ENCODE measurements at places on chromosomes 3 and 15. TPM values are rescaled to one million over a fixed set of nuclear protein-coding genes. Genes with fewer than 3 reads are reported as not detected.

The TARS3 gene
- total RNA-seq: 8.0 TPM

The RBSN gene
- 20.9 TPM for total RNA-seq

The CDHR4 gene
- total RNA-seq: not detected

The C3orf85 gene
- total RNA-seq: not detected

The PCBP4 gene
- total RNA-seq: 33.4 TPM

The CAMK2N2 gene
- total RNA-seq: 0.42 TPM

The ANKUB1 gene
- 0.82 TPM for total RNA-seq

The SMAD6 gene
- total RNA-seq: not detected

The RASGRF1 gene
- total RNA-seq: 0.24 TPM

The COPG1 gene
- total RNA-seq: 169 TPM

The TSC22D2 gene
- total RNA-seq: 19.7 TPM

The GRK7 gene
- not detected for total RNA-seq

- DNase-seq: no peak
Observed at GRCh38 chr3:53858096-53858741, 11.9 kb downstream of the IL17RB start.

DNA sequence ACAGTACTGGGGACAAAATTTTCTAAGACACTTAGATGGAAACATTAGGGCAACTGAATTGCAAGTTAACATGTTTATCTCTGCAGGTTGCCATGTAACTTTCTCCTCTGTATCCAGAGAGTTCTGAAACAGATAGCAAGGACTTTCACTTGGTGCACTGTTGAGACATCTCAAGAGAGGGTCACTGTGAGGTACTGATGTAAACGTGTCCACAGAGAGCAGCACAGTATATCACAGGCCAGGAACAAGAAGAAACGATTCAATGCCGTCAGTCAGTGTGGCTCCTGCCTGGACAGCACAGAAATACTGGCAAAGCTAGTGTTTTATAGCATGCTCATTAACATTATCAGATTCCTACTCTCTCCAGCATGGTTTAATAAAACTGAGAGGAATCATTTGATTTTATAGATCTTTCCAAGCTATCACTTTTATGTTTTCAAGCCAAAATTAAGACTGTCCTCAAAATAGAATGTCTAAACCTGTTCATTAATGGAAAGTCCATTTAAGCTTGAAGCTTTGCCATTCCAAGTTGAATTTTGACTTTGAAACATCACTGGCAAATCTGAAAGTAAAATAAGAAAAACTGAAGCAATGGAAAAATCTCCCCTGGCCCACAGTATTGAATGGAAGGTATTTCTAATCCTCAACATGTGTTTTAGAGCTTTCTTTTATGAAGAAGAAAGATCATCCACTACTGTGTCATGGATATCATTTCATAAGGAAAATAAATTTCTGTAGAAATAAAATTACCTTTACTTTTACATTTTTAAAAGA, 102.7 kb downstream of the IMPG2 start:
- DNase-seq: no peak

DNA sequence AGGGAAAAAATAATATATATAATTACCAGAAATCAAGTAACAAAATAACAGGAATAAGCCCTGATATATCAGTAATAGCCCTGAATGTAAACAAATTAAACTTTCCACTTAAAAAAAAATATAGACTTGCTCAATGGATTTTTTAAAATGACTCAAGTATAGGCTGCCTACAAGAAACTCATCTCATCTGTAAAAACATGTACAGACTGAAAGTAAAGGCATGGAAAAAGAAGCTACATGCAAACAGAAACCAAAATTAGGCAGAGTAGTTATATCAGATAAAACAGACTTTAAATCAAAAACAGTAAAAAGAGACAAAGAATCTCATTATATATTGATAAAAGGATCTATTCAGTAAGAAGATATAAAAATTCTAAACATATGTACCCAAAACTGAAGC, 82.4 kb upstream of the STT3B start:
- DNase-seq: no peak

DNA sequence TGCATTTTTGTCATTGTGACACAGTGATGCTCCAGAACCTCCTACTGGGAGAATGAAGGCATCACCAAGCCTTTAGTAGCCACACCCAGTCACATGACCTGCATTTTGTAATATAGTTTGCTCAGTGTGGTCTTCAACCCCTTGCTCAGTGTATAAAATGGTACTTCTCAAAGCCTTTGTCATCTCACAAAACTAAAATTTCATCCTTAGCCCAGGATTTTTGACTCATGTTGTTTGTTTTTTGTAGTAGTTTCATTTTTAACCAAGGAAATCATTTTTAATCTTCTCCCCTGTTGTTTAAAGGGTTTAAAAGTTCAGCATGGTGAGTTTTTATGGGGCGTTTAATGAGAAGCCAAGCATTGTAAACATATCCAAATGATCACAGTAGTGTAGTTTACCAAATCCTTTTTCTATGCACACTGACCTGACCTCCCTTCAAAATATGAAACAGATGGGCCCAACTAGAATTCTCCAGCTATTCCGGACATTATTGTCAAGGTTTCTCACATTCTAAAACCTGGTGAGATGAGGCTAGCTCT, 123.5 kb upstream of the IL12A start:
- DNase-seq: no peak

DNA sequence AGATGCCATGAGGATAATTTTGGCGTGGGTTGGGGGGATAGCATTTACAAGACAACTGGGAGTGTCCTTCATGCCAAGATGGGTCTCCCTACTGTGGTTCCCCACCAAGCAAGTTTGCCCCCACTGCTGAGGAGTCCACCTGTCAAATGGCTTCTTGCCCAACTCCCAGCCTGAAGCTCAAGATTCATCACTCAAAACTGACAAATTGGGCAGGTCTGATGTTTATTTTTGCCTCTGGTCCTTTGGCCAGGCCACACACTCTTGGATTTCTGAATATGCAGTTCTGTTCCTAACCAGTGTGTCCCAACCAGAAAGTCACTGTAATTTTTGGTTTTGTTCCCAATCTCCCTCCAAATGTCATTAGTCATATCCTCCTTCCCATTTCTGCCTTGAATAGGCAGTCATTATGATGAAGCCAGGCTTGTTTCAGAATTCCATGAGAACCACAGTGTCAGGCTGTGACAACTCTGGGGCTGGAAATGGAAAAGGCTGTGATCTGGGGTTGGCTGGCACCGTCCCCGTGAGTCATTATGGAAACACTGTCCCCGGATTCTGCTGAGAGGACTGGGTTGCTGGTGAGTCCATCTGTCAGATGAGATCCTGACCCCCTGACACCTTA, 29.3 kb upstream of the MEF2A start:
- DNase-seq: peak; percentile 41

- peak; percentile 3 for DNase-seq
Observed at GRCh38 chr3:83048556-83048955, 1287.1 kb upstream of the GBE1 start.

DNA sequence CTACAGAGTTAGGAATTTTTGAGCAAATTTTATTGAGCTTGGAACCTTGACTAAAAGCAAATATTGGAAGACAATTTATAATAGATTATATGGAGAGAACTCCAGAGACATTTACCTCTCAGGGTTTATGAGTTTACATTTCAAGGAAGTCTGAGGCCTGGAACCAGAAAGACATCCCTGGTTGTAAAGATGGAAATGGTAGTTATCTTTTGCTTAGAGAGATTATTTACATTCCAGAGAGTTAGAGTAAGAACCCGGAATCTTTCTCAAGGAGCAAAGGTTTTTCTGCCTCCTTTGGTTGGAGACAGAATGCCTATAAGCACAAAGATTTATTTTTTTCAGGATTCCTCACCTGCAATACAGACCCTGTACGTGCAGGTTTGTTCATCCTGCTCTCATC, 458.1 kb downstream of the TBL1XR1 start:
- DNase-seq: no peak

- DNase-seq: no peak
Observed at GRCh38 chr3:150059729-150060128, 89.0 kb upstream of the PFN2 start.

- no peak for DNase-seq
Observed at GRCh38 chr3:72322264-72322976, 525.8 kb downstream of the SHQ1 start.

DNA sequence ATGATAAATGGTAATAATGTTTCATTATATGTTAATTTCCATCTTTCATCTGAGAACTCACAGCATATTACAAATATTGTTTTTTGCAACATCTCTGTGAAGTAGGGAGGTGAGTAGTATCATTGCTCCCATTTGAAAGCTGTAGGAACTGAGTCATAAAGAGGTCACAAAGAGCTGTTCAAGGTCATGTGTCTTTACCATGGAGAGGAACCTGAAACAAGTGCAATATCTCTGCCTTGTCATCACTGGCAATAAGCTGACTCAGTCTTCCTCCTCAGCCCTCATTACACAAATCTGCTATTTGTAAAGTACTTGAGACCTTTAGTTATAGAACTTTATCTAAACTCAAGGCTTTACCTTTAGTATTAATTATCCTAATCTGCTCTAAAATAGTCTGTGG, 4.4 kb upstream of the ATP13A4 start:
- DNase-seq: no peak

GRCh38 chr3:10798600-10799367, 17.2 kb upstream of the SLC6A11 start:
- DNase-seq: peak; percentile 22

DNA sequence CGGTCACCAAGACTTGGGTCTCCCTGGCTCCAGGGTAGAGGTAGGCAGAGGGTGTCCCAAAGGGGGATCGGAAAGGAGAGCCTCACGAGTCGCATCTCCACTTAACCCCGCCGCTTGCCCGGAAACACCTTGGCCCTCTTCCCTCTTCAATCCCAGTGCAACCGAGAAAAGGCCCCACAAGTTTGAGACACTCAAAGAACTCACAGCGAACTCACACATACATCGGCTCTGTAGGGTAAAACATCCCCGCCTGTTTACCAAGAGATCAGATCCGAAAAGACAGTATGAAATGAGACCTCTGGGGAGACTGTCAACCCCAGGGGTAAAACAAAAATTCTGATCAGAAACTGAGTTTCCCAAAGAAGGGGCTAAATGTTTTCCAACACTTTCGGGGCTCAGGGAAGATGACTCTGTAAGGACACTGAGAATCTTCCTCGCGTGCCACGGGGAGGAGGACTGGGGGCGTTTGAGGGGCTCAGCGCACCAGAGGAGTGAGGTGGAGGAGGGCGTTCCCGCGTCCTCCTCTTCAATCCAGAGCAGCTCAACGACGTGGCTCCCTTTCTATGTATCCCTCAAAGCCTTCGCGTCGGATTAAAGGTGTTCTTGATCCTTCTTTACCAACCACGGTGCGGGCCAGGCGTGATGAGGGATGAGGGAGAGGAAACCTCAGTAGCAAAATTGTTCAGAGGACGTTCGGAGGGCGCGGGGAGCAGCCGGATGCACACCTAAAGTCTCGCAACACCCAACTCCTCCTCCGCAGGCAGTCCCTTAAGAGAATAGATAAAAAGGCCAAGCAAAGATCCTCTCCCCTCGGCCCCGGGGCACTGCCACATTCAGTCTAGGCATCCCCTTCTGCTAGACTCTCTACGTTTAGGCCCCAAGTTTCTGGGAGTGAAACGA, 3.7 kb downstream of the WNT5A start:
- peak; percentile 19 for DNase-seq

DNA sequence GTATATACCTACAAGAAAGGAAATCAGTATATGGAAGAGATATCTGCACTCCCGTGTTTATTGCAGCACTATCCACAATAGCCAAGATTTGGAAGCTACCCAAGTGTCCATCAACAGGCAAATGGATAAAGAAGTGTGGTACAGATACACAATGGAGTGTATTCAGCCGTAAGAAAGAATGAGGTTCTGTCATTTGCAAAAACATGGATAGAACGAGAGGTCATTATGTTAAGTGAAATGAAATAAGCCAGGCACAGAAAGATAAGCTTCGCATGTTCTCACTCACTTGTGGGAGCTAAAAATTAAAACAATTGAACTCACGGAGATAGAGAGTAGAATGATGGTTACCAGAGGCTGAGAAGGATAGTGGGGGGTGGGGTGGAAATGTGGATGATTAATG, 53.1 kb downstream of the FAM81A start:
- DNase-seq: no peak

DNA sequence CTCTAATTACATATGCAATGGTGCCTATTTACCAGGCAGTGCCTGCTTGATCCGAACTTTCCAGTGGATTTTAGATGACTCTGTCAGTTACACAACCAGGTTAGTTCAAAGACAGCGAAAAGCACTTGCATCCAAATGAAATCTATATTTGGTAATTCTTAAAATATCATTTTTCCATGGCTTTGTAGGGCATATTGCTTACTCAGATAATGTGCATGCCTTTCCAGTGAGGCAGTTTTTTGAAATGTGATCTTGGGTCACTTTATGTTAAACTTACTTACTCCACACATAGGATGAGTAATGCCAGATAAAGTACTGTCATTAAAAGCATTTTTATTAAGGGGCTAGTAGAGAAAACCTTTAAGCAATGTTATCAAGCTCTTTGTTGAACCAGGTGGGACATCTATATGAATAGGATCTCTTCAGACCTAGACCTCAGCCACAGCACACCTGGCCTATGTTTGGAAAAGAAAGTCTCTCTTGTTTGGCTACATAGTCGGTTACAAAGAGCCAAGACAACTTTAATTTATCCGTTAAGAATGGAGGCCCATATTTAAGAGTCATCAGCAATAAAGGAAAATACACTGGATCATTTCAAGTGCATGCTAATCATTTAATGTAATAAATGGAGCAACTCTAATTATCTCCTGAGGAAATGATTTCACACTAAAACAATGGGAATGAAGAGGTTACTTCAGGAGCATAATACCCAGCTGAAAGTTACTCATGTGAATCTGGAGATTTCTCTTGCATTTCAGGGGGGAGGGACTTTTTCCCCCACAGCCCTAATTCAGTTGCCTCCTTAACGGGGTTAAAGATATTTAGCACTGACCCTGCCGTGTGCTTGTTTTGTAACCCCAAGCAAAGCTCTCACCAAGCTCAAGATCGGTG, 56.3 kb upstream of the TMCO5A start:
- peak; percentile 46 for DNase-seq

DNA sequence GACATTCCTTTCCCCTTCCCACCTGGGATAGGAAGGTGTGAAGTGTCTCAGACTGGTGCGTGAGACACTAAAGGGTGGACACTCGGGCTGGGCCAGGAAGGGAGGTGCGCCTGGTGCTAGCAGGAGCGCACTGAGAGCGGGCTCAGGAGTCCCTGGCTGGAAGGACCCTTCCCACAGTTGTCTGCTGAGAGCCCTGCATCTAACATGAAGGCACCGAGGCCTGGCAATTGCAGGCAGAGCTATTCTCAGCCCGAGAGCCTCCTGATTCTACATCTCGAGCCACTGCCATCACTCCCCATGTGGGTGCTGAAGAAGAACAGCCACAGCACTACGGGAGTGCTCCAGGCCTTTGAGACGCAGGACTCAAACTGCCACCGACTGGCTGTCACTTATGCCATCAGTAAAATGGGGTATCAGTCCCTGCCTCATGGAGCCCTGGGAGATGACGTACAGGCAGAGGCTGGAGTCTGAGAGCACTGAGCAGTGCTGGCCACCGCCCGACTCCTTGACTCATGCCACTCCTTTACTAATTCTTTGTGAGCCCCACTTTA, 159.4 kb downstream of the KLF13 start:
- DNase-seq: no peak
